ENCODE measurements at places on chromosomes 5 and 9.

DNA sequence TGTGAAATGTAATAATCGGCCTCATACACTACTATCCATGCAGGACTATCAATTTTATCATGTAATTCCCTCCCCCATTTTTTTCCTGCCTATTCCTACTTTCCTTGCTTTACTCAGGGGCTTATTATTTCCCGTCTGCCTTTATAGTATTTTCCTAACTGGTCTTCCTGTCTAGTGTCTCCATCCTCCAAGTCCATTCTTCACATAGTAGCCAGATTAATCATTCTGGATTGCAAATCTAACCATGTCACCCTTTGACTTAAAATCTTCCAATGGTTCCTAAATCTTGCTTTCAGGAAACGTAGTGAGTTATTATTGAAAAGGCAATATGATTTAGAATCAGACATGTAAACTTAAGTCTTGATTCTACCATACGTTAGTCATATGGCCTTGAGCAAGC lies 307.4 kb upstream of the HAPLN1 start:
- DNase-seq = no peak

DNA sequence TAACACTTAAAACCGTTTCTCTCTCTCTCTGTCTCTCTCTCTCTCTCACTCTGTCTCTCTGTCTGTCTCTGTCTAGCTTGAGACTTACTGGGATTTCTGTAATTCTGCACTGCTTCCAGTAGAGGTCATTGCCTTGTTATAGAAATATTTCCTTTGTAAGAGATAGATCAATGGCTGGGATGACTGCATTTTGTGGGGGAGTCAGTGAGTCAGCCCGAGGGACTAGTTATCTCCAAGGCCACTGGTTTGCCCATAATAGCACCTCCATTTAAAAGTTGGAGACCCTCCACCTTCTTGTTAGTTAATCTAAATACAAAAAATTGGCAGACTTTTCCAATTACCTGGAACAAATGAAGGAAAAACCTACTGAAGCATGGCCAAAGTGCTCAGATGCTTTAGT lies 547.2 kb downstream of the LRRC70 start:
- DNase-seq = peak; percentile 4

GRCh38 chr5:6399980-6400910 lies 21.9 kb upstream of the MED10 start:
- no peak for DNase-seq

DNA sequence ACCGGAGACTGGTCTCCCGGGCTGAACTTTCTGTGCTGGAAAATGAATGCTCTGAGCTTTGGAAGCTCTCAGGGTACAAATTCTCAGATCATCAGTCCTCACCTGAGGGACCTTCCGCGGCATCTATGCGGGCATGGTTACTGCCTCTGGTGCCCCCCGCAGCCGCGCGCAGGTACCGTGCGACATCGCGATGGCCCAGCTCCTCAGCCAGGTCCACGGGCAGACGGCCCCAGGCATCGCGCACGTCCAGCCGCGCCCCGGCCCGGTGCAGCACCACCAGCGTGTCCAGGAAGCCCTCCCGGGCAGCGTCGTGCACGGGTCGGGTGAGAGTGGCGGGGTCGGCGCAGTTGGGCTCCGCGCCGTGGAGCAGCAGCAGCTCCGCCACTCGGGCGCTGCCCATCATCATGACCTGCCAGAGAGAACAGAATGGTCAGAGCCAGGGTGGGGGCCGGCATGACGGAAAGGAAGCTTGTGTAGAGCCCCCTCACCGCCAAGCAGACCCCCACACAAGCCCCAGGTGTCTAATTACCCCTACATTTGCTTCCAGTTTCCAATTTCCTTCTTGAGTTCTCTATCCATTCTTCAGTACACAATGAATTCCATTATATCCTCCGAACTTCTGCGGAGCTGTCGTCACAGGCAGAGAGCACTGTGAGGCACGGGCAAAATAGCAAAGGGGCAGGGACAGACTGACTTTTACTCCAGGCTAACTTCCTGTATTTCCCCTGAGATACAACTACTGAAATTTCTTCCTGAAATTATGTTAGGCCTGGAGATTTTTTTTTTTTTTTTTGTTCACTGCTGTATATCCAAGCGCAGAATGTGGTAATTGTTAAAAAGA lies 23.2 kb downstream of the CDKN2A start:
- no peak for DNase-seq

- DNase-seq = peak; percentile 58
Observed at GRCh38 chr9:132077881-132078698, 1.6 kb downstream of the MED27 start.

GRCh38 chr5:118311103-118311819 lies 677.1 kb downstream of the DTWD2 start:
- DNase-seq = no peak

DNA sequence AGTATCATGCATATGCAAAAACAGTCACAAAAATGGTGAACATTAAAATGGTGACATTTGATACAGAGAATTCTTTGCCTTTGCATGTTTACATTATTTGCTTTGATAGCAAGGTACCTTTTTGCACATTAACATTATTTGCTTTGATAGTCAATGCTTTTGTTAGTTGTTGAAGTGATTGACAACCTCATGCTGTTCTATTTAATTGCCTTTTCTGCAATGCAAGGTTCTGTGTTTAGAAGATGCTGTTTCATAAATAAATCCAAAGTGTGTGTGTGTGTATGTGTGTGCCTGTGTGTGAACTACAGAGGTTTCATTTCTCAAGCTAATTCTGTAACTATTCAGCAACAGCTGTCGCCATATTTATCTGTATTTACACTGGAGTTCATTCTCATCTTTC lies 668.7 kb downstream of the NR2F1-AS1 start:
- peak; percentile 29 for DNase-seq

- DNase-seq = no peak
Observed at GRCh38 chr5:174282391-174282790, 236.9 kb downstream of the NSG2 start.

GRCh38 chr9:69168709-69169217 lies 5.3 kb upstream of the TJP2 start:
- peak; percentile 24 for DNase-seq

DNA sequence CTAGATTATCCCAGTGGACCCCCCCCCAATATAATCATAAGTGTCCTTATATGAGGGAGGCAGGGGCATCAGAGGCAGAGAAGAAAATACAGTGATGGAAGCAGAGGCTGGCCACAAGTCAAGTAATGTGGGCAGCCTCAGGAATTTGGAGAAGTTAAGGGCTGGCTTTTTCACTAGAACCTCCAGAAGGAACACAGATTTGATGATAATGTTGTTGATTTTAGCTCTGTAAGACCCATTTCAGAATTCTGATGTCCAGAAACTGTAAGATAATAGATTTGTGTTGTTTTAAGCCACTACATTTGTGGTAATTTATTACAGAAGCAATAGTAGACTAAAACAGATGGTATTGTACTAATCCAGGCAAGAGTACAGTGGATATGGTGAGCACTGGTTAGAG lies 36.3 kb upstream of the LRRTM2 start:
- DNase-seq = no peak

DNA sequence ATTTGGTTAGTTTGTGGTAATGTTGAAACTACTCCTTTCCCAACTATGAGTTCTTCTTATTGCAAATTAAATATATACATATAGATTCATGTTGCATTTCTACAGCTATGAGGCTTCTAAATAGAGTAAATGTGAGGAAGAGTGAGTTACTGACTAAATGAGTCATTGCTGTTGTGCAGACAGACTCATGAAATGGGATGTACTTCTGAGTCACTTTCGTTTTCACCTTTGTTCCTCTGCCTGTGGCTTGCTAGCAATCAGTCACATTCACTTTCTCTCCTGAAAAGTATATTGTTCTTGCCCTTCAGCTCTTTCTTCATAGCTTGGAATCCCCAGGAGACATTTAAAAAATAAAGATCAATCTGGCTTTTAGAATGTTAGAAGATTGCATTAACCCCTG lies 295.5 kb upstream of the SMC2 start:
- DNase-seq = peak; percentile 48

- no peak for DNase-seq
Observed at GRCh38 chr9:68974431-68974830, 39.5 kb downstream of the PRKACG start.

DNA sequence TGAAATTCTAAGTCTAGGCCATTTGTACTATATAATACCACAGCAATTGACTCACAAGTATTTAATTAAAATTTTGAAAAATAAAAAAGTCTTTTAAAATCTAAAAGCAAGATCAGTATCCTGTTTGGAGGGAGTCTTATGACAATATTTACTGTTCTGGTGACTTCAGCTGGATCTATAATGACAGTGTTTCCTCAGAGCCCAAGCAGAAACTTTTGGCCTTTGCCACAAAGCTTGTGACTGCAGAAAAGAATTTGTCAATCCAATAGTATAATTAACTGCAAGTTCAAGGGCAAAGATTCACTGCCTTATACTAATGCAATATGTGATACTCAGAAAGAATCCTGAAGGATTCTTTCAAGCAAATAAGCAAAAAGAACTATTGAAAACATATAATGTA lies 49.6 kb upstream of the RAPGEF6 start:
- no peak for DNase-seq

- no peak for DNase-seq
Observed at GRCh38 chr9:15239816-15240215, 67.2 kb downstream of the TTC39B start.

DNA sequence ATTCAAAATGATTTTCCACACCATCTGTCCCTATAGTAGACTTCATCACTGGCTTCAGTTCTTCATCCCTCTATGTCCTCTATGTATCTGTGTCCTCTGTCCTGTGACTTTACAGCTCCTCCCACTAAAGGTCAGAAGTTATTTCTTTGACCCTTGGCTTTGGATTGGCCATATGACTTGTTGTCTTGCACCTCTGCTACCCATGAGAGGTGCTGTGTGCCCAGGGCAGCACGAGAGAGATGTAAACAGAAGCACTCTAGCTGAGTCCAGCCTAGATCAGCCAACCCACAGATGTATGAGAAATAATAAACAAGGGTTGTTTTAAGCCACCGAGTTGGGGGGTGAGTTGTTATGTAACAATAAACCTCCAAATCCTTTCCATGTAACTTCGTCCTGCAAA lies 63.4 kb upstream of the ENTREP1 start:
- DNase-seq = no peak

DNA sequence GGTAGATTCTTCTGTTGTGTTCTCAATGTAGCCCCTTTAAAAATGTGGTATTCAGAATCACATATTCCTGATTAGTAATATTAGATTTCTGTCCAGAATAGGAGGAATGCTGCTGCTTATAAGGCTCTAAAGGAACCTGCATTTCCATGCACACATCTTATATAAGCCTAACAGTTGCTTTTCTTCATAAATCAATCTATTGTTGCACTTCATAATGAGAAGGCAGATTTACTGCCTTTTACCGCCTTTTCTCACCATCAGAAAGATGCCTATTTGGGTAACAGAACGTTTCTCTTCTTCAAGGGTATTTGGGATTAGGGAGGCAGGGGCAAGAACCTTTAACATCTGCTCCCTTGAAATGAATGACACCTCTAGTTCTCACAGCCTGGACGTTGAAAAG lies 243.4 kb downstream of the MLLT3 start:
- no peak for DNase-seq

GRCh38 chr9:93120846-93121315 lies 13.2 kb downstream of the NINJ1 start:
- DNase-seq = no peak

- no peak for DNase-seq
Observed at GRCh38 chr5:97641081-97641480, 458.0 kb upstream of the RIOK2 start.

- DNase-seq = no peak
Observed at GRCh38 chr5:52809884-52810283, 22.2 kb downstream of the ITGA1 start.

- no peak for DNase-seq
Observed at GRCh38 chr5:93078082-93079038, 502.7 kb downstream of the NR2F1-AS1 start.

- peak; percentile 10 for DNase-seq
Observed at GRCh38 chr5:43193181-43193893, 1.3 kb downstream of the NIM1K start.

GRCh38 chr5:10836986-10837385 lies 76.0 kb upstream of the DAP start:
- DNase-seq = no peak

GRCh38 chr9:72592502-72593403 lies 71.3 kb downstream of the TMC1 start:
- DNase-seq = peak; percentile 42

- DNase-seq = no peak
Observed at GRCh38 chr5:52783226-52783959, 4.3 kb upstream of the ITGA1 start.

DNA sequence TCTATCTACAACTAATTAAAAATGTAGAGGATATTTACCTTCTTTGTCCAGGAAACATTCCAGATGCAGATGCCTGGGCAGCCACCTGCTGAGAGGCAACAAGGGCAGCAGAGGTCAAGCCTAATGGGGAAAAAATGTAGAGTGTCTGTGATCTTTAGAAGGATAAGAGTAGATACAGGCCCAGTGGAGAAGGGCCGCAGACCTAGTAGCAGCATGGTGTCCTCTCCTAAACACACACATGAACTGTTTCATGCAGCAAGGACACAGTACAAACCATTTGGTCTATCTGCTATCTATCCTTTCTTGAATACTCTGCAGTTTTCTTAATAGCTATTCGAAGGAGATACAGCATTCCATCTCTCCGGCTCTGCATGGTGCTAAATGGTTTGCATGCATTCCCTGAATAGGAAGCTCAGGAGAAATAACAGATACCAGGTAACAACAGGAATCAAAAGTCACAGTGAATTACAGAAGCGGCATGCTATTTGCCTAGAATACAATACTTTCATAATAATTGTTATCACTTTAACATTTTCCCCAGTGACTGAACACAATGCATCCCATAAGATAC lies 107.3 kb downstream of the ZNF608 start:
- no peak for DNase-seq

- no peak for DNase-seq
Observed at GRCh38 chr5:135246923-135247795, 151.9 kb downstream of the MACROH2A1 start.

DNA sequence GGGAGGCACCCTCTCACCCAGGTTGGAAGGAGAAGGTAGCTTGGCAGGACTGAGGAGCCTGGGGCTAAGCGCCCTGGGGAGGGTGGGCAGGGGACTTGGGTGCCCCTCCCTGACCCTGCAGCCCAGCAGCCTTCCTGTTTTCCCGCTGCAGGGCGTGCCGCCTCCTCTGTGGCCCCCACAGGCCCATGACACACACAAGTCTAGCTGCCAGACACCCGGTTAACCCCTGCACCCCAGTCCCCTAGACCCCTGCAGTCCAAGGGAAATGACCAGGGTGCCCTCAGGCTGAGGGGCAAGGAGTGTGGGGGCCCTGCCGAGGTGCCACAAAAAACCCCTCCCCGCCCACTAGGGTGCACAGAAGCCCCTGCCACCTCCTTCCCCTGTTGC lies 33.0 kb downstream of the GOLGA2 start:
- DNase-seq = no peak

DNA sequence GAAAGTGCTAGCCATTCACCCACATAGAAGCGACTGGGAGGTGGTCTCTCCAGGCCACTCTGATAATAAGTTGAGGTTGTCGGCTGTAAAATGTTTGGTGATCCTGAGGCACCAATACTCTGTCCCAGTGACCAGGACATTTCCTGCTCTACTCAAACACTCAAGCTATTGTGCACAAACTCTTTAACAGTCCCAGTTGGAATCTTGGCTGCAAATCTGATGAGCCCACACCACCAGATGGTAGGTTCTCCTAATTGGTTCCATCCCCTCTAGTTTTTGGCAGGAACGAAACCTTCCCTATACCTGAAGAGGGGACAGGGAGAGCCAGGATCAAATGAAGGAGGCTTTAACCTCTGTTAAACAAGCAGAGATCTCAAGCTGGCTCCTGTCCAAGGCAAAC lies 14.3 kb downstream of the GRIA1 start:
- peak; percentile 17 for DNase-seq
